OCI-M1 (cell line): ENCODE measurements at places on chromosomes 11 and 22.

DNA sequence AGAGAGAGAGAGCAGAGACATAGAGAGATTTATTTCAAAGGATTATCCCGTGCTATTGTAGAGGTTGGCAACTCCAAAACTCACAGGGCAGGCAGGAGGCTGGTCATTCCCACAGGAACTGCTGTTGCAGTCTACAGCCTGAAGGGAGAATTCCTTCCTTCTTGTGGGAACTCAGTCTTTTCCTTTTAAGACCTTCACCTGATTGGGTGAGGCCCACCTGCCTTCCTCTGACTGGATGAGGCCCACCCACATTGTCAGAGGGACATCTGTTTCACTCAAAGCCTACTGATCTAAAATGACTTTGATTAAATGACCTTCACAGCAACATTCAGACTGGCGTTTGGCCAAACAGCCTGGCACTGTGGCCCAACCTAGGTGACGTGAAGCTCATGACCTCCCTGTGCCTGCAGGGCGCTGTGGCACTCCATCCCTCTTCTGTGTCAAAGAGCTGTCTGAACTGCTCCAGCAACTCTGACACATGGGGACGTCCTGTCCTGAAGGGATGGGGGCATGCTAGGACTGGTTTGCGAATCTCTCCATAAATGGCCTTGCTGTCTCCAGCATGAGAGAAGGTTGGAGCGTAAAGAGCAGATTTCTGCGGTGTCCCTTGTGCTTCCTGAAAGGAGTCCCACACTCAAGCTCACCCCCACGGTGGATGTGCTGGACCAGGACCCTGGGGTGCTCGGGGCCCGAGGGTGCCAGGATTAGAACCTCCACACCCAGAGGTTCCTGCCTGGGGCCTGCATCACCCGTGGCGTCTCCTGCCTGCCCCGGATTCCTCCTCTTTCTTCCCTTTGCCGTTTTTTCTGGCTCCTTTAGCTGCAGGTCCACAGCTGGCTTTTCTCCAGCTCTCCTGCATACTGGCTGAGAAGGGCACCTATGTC lies 20.7 kb downstream of the KRTAP5-5 start:
- no peak for DNase-seq

DNA sequence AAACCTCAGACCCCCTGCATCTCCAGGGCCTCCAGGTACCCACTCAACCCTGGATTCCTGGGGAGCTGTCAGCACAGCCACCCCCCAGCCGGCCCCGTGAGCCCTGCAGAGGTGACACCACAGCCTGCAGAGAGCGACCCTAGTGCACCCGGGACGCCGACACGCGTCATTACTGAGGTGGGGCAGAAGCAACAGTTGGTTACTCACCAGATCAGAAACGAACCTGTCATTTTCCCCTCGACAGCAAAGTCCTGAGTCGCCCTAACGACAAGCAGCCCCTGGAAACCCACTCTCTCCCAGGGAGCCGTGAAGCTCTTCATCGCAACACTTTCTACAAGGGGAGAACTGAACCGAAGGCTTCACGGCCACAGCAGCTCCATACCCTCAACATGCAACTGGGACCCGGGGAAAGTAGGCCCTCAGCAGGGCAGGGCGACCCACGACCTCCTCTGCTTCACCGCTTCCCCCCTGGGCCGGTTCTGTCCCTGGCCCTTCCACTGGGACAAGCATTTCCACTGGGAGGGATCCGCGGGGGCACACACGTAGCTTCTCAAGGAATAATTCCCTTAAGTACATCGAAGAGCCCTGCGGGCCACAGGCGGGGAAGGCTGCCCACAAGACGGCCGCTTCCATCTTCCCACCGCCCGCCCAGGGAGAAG lies 1.6 kb downstream of the BRD1 start:
- DNase-seq: peak; percentile 50

- DNase-seq: peak; percentile 61
Observed at GRCh38 chr11:68398995-68399851, 61.3 kb upstream of the PPP6R3 start.

DNA sequence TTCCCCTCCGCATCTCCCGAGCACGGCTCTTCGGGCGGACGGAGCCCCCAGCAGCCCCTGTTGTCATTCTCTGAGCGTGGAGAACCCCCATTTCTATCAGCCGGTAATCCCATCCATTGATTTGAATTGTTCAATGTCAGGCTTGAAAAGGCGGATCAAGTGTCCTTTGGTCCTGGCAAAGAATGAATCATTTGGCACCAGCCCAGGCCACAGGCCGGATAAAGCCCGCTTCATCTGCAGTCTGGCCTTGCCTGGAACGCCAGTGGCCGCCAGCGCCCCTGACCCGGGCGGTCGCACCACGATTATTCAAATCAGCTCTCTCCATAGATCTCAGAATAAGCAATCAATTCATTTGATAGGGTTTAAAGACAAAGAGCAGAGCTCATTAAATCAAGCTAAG lies 188.9 kb downstream of the BRD1 start:
- no peak for DNase-seq

- no peak for DNase-seq
Observed at GRCh38 chr11:72958791-72959190, 144.6 kb downstream of the ATG16L2 start.

DNA sequence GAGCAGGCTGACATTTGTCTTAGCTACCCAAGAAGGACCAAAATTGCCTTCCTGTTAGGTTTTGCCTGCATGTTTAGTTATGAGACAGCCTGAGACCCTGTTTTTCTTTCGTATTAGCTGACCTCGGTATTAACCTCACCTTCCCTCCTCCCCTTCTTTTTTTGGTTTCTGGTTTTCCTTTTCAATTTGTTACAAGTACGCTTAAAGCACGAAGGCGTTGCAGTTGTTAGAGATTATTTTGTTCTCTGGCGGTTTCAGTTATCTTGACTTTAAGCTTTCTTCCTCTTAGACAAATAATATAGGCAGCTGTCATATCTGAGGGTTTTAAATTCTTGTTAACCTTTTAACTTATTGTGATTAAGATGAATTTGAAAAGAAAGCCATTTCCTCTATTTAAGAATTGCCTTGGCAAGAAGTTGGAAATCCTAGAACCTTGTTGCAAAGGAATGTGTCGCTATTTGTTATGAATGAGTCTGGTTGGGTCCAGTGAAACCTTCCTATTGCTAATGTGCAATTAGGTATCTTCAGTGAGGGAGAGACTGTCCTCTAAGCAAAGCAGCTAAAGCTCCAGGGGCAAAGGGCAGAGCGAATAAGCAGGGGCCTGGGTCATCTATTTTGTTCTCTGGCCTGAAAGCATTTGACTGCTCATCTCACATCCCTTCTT lies 45.7 kb downstream of the PACS1 start:
- DNase-seq: peak; percentile 70

DNA sequence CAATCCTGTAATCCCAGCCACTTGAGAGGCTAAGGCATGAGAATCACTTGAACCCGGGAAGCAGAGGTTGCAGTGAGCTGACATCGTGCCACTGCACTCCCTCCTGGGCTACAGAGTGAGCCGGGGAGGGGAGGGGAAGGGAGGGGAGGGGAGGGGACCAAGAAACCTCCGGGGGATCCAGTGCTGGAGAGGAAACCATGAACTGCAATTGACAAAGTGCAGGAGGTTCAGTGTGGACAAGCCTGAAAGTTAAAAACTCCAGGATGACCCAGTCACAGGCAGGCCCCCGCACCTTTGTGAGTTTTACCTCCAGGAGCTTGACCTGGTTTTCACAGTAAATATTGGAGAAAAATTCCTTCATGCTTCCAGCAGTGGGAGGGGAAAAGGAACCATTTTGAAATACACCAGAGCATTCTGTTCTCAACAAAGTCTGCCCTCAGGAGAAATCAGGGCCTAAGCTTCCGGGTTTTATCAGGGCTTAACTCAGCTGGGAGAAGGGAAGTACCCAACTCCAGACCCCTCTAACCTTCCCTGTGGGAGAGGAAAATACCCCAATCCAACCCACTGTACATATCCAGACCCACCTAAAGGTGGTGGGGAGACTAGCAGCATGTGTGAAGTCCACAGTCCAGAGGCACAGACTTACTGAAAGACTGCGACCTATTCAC lies 15.5 kb upstream of the ZFTA start:
- DNase-seq: no peak

- no peak for DNase-seq
Observed at GRCh38 chr11:46617972-46618314, 590 bp downstream of the ATG13 start.

DNA sequence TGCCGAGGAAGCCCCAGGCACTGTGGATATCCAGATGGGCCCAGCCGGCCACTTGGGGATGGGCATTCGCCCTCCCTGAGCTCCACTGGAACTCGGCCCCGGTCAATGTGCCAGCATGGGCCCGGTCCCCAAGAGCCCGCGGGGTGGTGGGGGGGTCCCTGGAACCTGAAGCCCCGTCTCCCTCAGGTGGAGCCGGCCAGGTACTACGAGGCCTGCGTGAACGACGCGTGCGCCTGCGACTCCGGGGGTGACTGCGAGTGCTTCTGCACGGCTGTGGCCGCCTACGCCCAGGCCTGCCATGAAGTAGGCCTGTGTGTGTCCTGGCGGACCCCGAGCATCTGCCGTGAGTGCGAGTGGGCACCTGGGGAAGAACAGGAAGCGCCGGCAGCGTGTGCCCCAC lies 21.2 kb downstream of the MUC5AC start:
- no peak for DNase-seq

DNA sequence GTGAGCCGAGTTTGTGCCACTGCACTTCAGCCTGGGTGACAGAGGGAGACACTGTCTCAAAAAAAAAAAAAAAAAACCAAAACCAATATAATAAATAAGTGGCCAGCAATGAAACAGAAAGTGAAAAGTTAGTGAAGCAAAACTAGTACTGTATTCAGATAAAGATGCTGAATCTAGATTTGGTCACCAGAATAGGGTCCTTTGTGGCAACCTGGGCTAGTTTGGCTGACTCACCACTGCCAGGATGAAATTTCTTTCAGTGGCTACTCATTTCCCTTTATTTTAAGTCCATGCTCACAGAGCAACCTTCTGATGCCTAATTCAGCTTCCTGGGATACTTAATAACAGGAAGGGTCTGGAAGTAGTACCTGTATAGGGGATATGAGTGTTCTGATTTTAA lies 26.0 kb downstream of the LIMK2 start:
- peak; percentile 16 for DNase-seq

GRCh38 chr11:122399375-122399774 lies 256.1 kb upstream of the UBASH3B start:
- no peak for DNase-seq

DNA sequence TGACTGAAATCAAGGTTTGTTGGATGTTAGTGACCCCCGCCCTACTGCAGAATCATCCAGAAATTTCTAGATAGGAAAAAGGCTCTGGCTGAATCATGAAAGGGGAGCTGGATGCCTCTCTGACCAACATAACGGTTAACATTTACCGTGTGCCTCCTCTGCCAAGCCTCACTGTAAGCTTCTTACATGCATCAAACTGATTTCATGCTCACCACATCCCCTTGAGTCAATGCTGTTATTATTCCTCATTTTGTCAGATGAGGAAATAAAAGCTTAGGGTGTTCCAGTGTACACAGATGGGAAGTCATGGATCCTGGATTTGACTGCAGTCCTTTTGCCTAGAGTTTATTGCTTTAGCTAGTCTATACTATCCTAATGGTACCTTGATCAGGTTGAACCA lies 5.9 kb upstream of the HMOX1 start:
- no peak for DNase-seq

GRCh38 chr11:91041626-91042025 lies 818.8 kb upstream of the CHORDC1 start:
- peak; percentile 24 for DNase-seq

DNA sequence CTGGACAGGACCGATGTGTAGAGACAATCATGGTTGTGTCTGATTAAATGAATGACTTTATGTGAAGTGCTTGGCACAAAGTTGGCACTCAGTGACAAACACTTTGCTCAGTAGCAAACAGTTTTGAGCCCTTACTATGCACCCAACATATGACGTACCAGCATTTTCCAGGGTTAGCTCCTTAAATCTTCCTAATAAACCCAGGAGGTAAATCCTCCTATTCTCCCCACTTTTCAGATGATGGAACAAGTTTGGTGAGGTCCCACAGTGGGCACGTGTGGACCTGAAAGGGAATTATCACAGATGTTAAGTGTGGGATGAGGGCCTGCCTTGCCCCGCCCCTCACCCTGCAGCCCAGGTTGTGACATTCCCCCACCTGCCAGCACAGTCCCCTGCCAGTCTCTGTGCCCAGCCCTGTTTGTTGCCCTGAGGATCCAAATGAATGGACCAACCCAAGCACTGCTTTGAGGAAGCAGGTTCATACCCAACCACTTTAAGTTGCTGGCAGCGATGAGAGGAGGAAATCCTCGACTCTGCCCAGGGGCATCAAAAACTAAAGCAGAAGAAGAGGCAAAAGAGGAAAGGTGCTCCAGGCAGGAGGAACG lies 6.6 kb upstream of the CARD10 start:
- no peak for DNase-seq

DNA sequence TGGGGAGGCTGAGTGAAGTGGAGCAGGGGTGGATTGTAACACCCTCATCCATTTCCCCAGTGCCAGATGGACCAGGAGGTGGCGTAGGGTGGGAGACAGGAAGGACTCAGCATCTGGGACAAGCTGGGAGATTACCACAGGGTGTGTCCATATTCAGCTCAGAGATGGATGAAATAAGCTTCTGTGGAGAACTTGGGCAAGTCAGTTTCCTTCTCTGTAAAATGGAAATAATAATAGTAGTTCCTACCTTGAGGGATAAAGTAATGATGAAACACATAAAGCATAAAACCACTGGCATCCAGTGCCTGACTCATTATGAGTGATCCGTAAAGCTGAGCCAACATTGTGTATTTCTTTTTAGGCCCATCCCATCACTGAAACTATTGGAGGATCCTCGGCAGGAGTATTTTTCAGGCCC lies 607 bp upstream of the ROBO4 start:
- DNase-seq: no peak

DNA sequence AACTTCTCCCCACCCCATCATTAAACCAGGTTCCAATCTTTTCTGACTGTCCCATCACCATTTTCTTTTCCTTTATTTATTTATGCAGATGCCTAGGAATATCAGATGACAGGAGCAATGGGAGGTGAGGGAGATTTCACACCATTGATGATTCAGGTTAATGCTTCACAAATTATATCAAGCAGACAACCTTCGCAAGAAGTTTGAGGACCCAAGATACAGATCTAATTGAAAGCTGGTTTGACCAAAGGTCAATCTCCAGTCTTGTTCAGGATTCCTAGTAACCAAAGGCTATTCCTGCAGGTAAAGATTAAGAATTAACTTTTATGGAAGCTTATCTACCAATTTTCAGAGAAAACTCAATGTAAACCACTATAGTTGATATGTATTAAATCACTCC lies 54.4 kb downstream of the SLC35F2 start:
- DNase-seq: no peak

GRCh38 chr11:116829525-116830183 lies at the start of gene APOC3:
TSS of gene APOC3 (plus strand) at chr11:116829907. CDS start at chr11:116830583, 676 bp downstream.
- no peak for DNase-seq

GRCh38 chr11:76234416-76235232 lies 28.3 kb upstream of the WNT11 start:
- DNase-seq: no peak

GRCh38 chr11:119481667-119482400 lies 58.9 kb upstream of the THY1 start:
- no peak for DNase-seq

- DNase-seq: no peak
Observed at GRCh38 chr11:94775567-94776327, 7.6 kb downstream of the AMOTL1 start.

DNA sequence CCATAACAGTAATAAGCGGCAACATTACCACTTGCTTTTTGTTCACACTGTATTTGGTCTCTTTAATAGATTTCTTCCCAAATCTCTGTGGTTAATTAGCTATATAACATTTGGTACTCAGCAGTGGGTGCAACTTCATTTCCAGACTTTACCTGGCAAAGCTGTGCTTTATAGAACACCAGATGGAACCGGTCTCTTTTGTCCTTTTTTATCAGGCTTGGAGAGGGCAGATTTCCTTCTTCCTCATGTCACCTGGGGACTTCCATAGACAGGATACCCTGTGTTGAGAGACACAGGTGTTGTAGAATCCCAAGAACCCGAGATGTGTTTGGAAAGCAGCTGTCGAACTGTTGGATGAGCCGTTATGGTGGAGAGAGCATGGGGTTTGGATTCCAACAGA lies 393.7 kb downstream of the NTM start:
- no peak for DNase-seq
